Liver (tissue), 10 donors: ENCODE measurements at places on chromosomes 1 and 21.

DNA sequence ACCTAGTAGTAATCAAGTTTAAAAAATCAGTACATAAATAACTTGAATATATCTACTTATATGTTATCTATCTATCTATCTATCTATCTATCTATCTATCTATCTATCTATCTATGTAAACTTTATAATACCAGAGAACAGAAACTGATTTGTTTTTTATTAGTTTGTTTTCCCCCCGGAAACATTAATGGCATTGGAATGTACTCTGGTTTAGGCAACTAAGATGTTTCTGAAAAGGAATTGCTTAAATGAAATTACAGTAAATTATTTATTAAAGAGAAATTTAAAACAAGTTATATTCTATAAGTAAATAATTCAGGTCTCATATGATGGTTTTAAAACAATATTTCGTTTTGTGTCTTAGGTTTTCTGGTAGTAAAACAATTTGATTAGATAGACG is 681.0 kb upstream of the ADAMTS5 start:
- no peak for DNase-seq

GRCh38 chr1:192270398-192270797 is 46.4 kb upstream of the RGS21 start:
- DNase-seq = no peak

DNA sequence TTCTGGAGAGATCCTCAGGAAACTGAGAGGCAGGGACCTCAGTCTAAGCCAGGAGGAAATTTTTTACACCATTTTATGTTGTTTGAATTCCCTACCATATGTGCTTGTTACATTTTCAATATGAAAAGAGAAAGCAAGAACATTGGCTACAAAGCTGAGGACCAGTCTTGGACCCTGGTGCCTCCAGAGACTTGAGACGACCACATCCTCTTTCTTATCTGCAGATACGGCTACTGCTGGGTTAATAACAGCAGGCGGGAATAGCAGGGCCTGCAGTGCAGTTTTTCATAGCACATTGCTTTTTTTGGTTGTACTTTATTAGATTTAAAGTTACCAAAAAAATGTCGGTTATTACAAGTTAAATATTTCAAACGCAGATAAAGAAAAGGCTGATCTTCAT is 3.9 kb downstream of the KDM4A start:
- DNase-seq = no peak

- DNase-seq = no peak
Observed at GRCh38 chr1:11013160-11013531, 692 bp downstream of the TARDBP start.

- DNase-seq = no peak
Observed at GRCh38 chr1:222138095-222138494, 396.2 kb upstream of the DUSP10 start.

DNA sequence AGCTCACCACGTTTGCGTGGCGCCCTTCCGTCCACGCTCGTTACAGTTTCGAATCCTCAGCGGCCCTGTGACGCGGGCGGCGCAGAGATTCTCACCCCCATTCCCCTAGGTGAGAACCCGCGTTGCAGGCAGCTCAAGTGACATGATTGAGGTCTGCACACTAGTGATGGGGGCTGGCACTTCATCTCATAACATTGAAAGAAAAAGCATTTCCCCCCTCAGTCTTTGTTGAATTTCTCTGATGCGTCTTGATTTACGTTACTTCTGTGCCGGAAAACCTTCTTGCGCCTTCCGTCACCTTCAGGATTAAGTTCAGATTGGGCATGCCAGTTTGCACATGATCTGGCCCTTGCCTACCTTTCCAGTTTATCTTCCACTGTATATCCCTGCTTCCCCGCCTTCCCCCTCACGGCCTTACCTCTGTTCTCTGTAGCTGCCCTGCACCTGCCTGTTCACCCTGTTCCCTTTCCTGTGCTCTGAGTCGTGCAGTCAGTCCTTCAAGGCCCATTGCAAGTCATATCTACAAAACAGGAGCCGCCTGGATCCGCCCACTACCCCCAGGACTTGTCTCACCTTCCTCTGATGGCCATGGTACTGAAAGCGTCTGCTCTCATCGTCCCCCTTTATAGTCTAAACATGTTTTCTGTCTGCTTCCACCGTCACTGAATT is 1.1 kb downstream of the CTPS1 start:
- DNase-seq = no peak

DNA sequence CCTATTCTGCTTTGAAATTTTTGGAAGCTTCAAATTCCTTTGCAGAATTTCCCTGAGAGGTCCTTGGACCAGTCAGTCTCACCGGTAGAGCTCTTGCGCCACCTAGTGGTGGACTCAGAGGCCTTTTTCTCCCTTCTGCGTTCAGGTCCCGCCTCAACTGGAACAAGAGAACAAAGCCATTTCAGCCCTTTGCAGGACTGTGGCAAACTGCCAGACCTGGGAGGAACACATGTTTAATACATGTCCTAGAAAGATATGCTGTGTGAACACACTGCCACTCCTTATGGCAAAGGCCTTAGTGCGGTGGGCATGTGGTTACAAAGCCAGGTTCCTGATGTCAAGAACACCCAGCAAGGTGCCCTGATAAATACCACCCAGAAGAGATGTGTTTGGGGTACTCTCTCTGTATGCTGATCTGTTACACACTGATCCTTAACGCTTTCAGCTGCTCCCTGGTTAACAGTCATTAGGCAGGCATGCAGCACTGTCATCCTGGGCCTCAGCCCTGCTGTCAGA is 82.2 kb upstream of the SSX2IP start:
- peak; percentile 77 for DNase-seq

GRCh38 chr1:227733309-227733705 is 1.8 kb downstream of the JMJD4 start:
- DNase-seq = no peak
